Non-pigmented ciliary epithelial cell (primary cell): ENCODE measurements at places on chromosomes 2 and 18.
A peak's percentile ranks its signal among the peaks of the same experiment; 100 is the strongest.

GRCh38 chr2:232229911-232230310 lies 148.6 kb upstream of the ALPP start:
- no peak for DNase-seq

GRCh38 chr2:210519594-210519993 lies 36.8 kb upstream of the CPS1 start:
- DNase-seq: no peak

GRCh38 chr2:233085037-233085838 lies 25.1 kb downstream of the INPP5D start:
- no peak for DNase-seq

GRCh38 chr18:63451799-63452660 lies 24.7 kb upstream of the SERPINB5 start:
- no peak for DNase-seq

DNA sequence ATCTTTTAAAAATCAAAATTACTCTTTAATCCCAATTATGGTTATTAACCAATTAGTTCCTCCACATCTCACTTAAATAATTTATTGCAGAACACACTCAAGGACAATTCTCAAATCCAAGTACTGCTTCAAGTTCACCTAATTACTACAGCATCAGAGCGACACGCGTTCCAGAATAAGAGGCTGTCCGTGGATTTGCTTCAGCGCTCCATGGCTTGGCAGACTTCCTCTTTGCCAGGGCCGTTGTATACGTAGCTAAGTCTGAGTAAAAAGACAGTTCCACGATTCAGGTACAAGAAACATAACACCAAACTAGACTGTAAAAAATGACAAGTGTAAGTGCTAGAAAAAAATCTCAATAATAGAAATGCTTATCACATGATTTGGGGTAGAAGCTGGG lies 153.2 kb upstream of the MYT1L start:
- no peak for DNase-seq

GRCh38 chr18:45255197-45255890 lies 359.9 kb upstream of the SLC14A2 start:
- peak; percentile 80 for DNase-seq

DNA sequence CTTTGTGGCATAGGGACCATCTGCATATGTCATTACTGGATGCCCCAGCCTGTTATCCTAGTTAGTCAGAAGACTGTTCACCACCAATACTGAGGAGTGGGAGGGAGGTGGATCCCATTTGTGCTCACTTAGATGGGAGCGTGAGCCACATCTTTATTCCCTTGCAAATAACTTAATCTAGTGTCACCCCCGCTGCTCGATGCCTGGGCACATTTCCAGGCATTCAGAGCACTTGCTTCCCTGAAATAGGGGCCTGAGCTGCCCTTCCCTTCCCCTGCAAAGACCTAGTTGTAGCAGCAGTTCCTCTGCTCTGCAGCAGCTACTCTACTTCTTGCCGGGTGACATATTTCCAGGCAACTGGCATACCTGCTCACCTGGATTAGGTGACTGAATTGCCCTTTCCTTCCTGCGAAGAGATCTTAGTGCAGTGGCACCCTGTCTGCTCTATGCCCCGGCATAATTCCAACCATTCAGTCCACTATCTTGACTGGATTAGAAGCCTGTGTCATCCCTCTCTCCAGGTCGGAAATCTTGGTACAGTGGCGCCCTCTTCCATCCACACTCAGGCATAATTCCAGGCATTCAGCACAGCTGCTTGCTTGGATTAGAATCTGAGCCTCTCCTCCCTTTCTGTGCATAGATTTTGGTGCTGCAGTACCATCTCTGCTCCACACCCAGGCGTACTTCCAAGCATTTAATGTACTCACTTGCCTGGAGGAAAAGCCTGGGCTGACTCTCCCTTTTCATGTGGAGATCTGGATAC lies 1389.1 kb upstream of the TMEFF2 start:
- peak; percentile 9 for DNase-seq

DNA sequence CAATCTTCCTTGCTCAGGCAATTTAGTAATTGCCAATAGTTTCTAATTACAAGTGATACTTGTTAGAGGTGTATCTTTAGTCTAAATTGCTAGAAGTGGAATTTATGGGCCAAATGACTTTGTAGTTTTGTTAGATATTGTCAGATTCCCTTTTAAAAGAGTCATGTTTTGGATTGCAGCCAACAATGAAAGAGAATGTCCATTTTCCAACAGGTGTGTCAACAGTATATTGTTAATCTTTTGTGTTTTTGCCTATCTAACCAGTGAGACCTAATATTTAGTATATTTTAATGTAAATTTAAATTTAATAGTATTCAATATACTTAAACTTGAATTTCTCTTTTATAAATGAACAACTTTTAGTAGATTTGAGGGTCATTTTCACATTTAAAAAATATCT lies 259.4 kb upstream of the ETAA1 start:
- DNase-seq: no peak

DNA sequence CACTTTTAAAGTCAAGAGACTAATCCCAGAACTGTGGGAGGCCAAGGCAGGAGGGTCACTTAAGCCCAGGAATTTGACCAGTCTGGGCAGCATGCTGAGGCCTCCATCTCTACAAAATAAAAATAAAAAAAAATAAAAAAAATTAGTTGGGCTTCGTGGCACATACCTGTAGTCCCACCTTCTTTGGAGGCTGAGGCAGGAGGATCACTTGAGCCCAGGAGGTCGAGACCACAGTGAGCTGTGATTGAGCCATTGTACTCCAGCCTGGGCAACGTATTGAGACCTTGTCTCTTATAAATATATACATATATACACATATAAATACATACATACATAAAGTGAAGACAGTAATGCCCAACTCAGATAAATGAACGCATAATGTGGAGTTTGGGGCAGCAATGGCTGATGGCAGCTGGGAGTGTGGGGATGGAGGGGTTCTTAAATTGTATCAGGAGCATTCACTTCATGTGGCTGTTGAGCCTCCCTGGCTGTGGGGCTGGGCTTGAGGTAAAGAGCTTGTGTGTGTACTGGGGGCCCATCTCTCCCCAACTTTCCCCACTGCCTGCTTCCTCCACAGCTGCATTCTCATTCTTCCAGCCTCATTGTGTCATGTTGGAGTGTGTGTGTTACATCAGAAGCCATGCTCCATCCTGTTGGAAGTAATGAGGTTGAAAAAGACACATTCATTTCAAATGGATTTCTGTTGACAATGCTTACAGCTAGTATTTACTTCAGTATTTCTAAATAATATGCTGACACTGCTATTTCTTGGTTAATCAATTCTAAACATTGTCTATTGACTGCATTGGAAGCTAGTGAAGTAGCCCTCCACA lies 96.5 kb upstream of the HS6ST1 start:
- DNase-seq: no peak

DNA sequence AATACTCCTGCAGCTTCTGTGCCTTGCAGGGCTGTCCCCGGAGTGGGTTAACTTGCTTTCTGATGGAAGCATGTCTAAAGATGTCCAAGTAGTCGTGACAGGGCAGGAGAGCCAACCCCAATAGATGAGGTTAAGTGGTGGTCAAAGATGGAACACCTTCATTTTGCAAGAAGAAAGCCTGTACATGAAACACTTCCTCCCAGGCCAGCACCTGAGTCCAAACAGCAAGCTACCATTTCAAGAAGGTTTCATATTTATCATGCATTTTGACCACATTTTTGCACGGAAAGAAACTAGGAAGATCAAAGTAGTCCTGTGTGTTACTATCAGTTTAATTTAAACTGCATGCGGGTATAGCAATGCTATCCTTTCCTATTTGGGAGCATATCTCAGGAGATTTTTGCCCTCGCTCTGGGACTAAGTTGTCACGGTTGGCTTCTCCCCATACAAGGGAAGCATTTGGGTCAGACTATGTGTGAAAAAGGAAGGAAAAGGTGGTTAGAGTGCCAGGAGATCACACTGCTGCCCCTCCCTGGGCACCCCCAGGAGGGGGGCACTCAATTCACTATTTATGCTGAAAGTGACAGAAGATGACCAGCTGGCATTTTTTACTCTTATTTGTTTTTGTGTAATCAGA lies 187.6 kb downstream of the ZNF521 start:
- no peak for DNase-seq

- no peak for DNase-seq
These were observed 933.7 kb upstream of the LRATD1 start for GRCh38 chr2:13698847-13699246.

DNA sequence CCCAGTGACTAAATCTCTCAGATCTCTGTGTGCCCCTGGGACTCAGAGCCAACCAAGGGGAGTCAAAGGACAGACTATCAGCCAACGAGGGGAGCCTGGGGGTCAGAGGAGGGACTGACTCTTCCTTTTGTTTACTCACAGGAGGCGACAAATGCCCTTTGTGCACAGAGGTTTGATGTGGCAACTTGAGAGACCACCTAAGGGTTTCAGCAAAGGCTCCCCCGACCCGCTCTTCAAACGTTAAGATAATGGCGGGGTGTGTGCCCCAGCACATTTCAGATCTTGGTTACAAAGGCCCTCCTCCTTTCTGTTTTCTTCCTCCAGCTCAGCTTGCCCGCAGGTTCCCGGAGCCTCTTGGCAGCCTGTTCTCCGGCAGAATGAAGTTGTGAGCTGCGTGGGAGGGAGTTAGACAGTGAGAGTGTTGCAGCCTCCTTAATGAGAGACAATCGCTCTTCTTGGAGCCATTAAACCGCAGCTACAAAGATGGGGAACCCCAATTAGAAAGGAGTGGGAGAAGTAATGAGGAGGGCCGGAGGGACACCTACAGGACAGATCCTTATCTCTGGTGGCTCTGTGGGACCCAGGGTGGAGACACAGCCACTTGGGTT lies 76.2 kb downstream of the KIAA2012 start:
- DNase-seq: no peak

DNA sequence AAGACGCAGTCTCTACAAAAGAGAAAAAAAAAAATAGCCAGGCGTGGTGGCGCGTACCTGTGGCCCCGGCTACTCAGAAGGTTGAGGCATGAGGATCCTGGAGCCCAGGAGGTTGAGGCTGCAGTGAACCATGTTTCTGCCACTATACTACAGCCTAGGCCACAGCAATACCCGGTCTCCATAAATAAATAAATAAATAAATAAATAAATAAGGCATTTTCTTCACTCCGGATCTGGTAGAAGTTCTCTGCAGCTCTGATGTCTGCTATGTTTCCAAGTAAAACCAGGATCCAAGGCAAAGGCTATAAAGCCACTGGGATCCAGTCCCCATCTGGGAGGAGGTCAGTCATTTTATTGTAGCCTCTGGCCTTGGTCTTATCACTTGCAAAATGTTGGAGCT lies 15.5 kb downstream of the NFE2L2 start:
- DNase-seq: no peak

DNA sequence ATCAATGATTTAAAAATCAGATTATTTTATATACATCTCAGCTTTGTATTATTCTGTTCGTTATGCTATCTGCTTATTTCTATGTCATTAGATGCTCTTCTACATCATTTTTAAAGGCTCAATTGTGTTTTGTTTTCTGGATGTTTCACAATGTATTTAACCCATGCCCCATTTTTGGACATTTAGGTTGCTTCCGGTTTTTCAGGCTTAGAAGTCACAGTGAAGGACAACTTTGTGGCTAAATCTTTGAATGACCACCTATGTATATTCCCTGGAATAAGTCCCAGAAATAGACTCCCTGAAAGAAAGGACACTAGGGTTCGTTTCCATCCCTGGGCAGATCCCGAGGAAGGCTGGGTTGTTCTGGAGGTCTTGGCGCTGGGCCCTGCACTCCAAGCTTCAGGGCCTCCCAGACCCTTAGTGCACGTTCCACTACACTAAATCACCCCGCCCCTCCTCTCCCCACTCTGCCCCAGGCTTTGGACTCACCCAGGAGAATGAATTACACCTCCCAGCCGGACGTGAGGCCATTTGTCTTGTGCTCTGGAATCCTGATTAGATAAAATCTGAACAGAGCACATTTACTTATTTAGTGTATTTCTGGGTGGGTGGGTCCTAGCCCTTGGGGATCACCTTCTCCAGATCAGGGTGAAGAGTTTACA lies 188.2 kb downstream of the ZFP36L2 start:
- DNase-seq: no peak

- DNase-seq: no peak
These were observed 178.6 kb upstream of the VWC2L start for GRCh38 chr2:214232271-214232670.

DNA sequence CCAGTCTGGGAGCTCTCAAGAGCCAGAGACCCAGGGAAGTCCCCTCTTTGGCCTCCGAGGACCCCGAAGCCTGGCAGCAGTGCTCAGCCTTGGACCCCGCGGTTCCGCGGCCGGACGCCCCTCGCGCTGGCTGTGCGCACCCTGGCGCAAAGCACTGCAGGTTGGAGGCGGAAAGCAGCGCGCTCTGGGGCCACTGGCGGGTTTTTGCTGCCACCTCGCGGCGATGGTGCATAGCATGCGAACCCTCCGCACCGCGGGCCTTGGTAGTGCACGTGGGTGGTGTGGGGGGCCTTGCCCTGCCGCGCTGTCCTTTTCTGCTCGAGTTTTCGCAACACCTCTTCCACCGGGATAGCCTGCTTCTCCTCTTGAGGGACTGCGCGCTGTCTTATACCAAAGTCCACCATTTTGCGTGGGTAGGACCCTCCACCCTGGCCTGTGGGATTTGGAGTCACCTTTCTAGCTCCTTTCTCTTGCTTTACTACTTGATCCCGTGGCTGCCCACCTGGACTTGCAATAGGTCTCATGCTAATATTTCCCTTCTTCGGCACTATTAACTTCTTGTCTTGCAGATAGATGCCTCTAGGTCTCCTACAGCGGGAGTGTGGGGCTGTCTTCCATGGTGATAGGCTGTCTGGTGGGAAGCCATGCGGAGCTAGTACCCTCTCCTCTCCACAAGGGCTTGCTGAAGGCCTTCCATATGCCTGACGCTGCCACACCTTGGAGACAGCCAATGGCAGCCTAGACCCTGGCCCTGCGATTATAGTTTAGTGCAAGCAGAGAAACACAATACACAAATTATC lies 14.3 kb downstream of the SIX3 start:
- no peak for DNase-seq

DNA sequence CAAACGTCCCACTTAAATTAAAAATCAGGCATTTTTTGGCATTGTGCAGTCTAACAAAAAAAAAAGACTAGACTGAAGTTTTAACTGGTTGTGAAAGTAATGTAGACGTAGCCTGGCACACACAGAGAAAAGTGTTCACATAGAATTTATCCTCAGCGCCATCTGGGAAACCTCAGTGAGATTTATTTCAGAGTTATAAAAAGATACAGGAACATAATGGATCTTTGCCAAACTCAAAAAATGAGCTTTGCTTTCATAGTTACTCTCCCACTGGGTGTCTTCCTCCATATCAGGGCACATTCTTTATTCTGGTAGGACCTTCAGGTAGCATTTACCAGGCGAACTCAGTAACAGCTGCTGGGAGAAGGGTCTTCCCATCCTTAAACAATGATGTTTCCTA lies 532.4 kb upstream of the SALL3 start:
- no peak for DNase-seq

DNA sequence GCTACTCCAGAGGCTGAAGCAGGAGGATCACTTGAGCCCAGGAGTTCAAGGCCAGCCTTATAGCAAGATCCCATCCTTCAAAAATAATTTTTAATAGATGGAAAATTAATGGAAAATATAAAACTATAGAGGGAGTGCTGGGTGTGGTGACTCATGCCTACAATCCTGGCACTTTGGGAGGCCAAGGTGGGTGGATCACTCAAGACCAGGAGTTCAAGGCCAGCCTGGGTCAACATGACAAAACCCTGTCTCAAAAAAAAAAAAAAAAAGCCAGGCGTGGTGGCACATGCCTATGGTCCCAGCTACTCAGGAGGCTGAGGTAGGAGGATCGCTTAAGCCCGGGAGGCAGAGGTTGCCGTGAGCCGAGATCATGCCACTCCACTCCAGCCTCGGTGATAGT lies 48.0 kb downstream of the AP1S3 start:
- DNase-seq: no peak
